ENCODE measurements at places on chromosomes 1 and 21.

GRCh38 chr21:32459972-32460371 is 47.5 kb downstream of the EVA1C start:
- no peak for DNase-seq

DNA sequence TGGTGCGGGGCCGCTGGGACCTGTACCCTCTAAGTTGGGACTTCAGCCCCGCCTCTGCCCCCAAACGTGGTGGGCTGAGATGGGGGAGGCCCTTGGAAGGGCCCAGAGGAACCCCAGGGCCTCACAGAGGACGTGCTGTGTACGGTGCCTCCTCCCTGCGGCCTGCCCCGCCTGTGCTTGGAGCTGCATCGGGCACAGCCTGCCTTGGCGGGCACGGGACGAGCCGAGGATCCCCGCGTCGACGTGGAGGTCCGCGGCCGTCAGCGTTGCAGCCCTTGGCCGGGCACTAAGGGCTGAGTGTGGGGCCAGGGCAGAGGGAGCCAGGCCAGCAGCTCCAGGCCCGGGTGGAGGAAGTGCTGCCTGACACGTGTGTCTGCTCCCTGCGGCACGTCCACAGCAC is 43.4 kb downstream of the PRKCZ start:
- DNase-seq, result no peak

- no peak for DNase-seq
Measured at GRCh38 chr1:48225579-48225978, 3.1 kb downstream of the SLC5A9 start.

DNA sequence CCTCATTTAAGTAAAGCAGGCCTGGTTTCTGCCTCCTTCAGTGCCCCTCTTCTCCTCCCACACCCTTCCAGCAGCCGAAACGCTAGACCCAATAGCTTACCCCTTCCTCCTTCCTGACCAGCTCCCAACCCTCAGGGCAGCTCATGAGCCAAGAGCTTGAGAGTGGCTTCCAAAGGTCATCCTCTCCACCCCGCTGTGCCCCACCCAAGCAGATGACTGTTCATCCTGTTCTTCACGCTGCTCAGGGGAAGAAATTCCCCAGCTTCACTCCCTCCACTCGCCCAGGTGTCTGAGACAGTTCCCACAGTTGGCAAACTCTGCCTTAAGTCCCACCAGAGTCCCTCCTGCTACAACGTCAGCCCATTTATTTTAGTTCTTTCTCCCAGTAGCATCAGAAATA is 23.4 kb downstream of the ARHGEF19 start:
- DNase-seq, result no peak

DNA sequence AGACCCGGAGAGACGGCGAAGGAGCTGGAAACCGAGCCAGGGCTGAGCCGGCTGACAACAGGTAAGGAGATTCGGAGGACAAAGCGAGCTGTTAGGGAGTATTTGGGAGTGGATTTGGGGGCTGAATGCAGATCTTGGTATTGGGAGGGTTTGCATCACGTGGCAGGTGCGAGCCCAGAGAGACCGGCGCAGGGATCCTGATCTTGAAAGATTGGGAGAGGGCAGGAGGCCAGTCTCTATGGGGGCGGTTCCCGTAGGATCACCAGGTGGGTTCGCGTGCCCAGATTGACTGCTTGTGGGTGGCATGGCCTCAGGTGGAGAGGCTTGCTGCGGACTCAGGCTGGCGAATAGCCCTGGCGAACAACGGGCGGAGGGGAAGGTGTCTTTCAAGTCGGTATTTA is 204 bp downstream of the CIART start:
- DNase-seq, result no peak
